Activated CD4-positive, alpha-beta memory T cell treated with anti-CD3 and anti-CD28 coated beads, Interleukin-2, amount 10 ng/mL, durations not matched to agents 7 days and 5 days (primary cell): ENCODE measurements at places on chromosomes 3 and 15. TPM values are rescaled to one million over a fixed set of nuclear protein-coding genes. Genes with fewer than 3 reads are reported as not detected.
A peak's percentile ranks its signal among the peaks of the same experiment; 100 is the strongest.

The IP6K2 gene
- total RNA-seq, result 52.7 TPM

The GP5 gene
- 1.3 TPM for total RNA-seq

The TMPRSS7 gene
- total RNA-seq, result not detected

The MYEF2 gene
- total RNA-seq, result 27.1 TPM

The CCR5 gene
- total RNA-seq, result 80.2 TPM

GRCh38 chr15:65426216-65426853 is 3.6 kb upstream of the IGDCC4 start:
- peaks cover 19% of the 10 kb centered on the region for H3K4me1 ChIP-seq
- peaks cover 37% of the 10 kb centered on the region for H3K27me3 ChIP-seq
- no peak for DNase-seq
- H3K27ac ChIP-seq, result no peak overlapping the region

- H3K27me3 ChIP-seq, result peaks cover 5% of the 10 kb centered on the region
- no peak overlapping the region for H3K27ac ChIP-seq
- H3K36me3 ChIP-seq, result peaks cover 2% of the 10 kb centered on the region
- no peak for DNase-seq
- H3K4me3 ChIP-seq, result no peak overlapping the region
- no peaks in the 10 kb centered on the region for H3K4me1 ChIP-seq
Measured at GRCh38 chr3:179493260-179493659, 42.0 kb upstream of the GNB4 start.

DNA sequence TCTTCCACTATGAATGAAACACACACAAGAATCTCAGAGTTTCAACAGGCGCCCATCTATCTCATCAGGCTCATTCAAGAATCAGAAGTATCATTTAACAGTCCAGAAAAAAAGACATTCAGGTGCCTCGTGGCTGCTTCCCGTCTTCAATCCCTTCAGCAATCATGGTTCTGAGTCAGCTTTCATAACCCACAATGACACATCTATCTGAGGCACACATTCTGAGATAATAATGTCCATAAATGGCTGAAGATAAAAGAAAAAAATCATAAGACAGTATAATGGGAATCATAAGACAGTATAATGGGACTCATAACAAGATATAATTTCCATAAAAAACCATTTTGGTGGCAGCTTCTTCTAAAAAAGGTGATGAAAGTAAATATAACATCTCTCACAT is 52.4 kb downstream of the TNIK start:
- no peak overlapping the region for H3K4me3 ChIP-seq
- H3K27ac ChIP-seq, result no peak overlapping the region
- peaks cover 14% of the 10 kb centered on the region for H3K4me1 ChIP-seq
- H3K36me3 ChIP-seq, result peaks cover 22% of the 10 kb centered on the region
- H3K27me3 ChIP-seq, result no peaks in the 10 kb centered on the region

- DNase-seq, result peak; percentile 19
- peaks cover 51% of the 10 kb centered on the region for H3K27me3 ChIP-seq
- H3K4me1 ChIP-seq, result peaks cover 5% of the 10 kb centered on the region
- H3K36me3 ChIP-seq, result no peaks in the 10 kb centered on the region
Measured at GRCh38 chr15:48644827-48645557, 517 bp downstream of the FBN1 start.

GRCh38 chr3:65685621-65686235 is 353.0 kb downstream of the MAGI1 start:
- no peak overlapping the region for H3K4me3 ChIP-seq
- H3K27ac ChIP-seq, result no peak overlapping the region
- DNase-seq, result no peak
- no peaks in the 10 kb centered on the region for H3K4me1 ChIP-seq

DNA sequence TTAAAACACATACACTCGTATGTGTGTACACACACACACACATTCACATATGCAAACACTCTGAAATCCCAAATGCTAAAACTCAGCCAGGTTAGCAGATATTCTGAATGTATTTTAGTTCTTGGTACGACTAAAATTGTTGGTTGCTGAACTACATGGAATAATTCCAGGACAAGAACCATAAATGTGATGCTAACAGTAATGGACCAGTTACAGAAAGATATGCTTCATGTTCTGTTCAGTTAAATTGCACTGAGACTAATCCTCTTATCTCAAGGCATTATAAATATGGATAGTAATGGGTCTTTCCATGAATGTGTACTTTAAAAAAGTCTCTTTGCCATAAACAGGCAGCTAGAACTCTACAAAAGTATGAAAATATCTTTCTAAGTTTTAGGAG is 113.3 kb downstream of the FRMD4B start:
- no peaks in the 10 kb centered on the region for H3K4me1 ChIP-seq
- H3K27me3 ChIP-seq, result no peaks in the 10 kb centered on the region
- H3K36me3 ChIP-seq, result no peaks in the 10 kb centered on the region
- no peak overlapping the region for H3K27ac ChIP-seq
- no peak overlapping the region for H3K4me3 ChIP-seq

DNA sequence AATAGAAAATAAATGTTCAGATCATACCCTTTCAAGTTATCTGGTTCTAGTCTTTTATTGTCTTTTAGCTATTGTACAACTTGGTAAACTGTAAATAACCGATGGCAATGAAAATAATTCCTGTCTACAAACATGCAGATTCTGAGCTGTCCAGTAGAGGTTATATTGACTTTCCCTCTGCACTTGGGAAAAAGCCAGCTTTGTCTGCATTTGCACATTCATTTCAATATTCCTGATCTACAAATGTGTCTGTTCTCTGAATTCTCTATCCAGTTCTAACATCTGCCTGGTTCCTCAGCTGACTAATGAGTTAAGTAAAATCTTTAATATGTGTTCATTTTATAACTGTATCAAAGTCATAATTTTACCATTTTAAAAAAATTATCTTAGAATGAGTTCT is 408.5 kb downstream of the ERC2 start:
- no peaks in the 10 kb centered on the region for H3K4me1 ChIP-seq
- H3K27me3 ChIP-seq, result no peaks in the 10 kb centered on the region
- no peaks in the 10 kb centered on the region for H3K36me3 ChIP-seq
- H3K27ac ChIP-seq, result no peak overlapping the region

DNA sequence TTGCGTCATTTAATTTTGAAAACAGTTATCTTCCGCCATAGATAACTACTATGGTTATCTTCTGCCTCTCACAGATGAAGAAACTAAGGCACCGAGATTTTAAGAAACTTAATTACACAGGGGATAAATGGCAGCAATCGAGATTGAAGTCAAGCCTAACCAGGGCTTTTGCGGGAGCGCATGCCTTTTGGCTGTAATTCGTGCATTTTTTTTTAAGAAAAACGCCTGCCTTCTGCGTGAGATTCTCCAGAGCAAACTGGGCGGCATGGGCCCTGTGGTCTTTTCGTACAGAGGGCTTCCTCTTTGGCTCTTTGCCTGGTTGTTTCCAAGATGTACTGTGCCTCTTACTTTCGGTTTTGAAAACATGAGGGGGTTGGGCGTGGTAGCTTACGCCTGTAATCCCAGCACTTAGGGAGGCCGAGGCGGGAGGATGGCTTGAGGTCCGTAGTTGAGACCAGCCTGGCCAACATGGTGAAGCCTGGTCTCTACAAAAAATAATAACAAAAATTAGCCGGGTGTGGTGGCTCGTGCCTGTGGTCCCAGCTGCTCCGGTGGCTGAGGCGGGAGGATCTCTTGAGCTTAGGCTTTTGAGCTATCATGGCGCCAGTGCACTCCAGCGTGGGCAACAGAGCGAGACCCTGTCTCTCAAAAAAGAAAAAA is 1.2 kb downstream of the B2M start:
- H3K27me3 ChIP-seq, result no peaks in the 10 kb centered on the region
- DNase-seq, result peak; percentile 74
- H3K4me3 ChIP-seq, result peak overlapping the region; percentile 98
- H3K27ac ChIP-seq, result peak overlapping the region; percentile 99
